ENCODE measurements at places on chromosomes 11 and 22.

- DNase-seq = no peak
These were observed 169.8 kb downstream of the NELL1 start for GRCh38 chr11:20839231-20839630.

DNA sequence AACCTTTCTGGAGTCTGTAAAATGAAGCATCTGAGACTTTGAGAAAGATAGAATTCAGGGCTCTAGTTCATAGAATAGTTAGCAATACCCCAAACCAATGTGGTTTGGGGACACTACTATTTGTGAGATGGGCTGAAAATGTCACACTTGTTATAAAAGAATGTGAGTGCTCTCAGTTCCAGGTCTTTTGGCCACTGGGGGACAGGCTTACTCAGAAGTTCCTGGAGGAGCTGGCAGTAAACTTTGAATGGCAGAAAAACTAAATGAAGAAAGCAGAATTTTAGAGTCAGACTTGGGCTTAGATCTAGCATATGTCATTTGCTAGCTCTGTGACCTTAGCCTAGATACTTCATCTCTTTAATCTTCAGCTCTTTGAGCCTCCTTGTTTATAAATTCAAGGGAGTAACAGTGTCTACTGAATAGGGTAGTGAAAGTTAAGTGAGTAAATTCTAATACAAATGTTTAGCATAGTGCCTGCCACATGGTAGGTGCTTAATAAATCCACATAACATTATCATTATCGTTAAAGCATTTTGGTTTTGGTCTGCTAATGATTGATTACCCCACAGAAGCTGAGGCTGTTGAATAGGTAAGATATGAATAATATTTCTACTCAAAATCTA, 3.7 kb downstream of the LYVE1 start:
- DNase-seq = no peak

DNA sequence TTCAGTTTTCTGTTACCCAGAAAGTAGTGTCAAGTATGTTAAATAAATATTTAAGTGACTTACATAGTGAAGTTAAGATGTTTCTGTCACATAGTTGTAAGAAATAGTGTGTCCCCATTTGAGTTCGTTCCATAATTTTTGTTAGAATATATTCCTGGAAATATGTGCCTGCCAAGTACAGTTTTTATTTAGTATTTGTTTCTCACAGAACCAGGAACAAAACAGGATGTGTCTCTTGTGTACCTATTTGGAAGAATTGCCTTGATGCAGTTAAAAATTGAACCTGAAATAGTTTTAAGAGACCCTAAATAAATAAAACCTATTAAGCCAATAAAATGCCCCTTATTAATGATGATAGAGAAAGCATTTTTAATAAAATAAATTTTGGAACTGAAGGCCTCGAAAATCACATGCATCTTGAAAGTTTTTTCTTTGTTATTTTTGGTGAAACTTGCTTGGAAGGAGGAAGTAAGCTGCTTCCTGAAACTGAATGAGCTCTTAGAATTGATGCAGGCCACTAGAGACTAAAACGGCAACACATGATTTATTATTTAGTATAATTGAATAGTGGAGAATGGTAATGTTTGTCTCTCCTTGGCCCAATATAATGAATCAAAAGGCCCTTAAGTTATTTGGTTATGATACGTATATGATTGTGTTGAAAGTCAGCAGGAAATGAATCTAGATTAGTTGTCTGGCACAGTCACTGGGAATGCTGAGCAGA, 55.9 kb downstream of the SWAP70 start:
- DNase-seq = no peak

DNA sequence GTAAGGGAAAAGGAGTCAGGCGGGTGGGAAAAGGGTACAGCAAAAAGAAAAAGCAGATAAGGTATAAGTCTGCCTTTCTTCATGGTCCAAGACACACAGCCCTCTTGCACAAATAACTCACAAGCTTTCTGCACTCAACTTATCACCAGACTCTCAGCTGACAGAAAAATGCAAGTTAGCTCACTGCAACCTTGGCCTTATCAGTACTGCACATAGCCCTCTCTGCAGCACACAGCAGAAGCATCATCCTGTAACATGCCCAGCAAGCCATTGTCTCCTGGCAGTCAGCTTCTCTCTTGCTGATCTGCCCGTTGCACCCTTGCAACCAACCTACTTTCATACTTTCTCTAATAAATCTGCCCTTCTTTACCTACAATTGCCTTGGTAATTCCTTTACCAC, 5.8 kb downstream of the ZBTB44 start:
- no peak for DNase-seq

- no peak for DNase-seq
These were observed 85.3 kb upstream of the SORL1-AS1 start for GRCh38 chr11:121538054-121538453.

DNA sequence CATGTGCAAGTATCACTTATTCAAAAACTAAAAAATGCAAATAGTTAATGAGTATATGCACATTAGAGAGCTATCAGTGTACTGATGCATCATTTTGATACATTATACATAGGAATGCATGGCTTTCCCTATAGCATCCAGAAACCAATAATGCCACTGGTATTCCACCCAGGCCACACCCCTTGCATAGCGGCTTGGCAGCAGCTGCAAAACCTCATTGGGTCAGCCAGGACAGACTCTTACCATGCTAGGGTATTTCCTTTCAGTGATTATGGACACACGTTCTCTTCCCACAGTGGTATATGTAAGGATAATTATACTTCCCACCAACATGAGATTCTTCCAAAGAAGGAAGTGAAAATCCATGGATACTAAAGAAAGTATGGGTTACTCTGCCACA, 145.9 kb upstream of the PITPNB start:
- DNase-seq = no peak

- no peak for DNase-seq
These were observed 9.9 kb downstream of the MICAL2 start for GRCh38 chr11:12120031-12121008.

DNA sequence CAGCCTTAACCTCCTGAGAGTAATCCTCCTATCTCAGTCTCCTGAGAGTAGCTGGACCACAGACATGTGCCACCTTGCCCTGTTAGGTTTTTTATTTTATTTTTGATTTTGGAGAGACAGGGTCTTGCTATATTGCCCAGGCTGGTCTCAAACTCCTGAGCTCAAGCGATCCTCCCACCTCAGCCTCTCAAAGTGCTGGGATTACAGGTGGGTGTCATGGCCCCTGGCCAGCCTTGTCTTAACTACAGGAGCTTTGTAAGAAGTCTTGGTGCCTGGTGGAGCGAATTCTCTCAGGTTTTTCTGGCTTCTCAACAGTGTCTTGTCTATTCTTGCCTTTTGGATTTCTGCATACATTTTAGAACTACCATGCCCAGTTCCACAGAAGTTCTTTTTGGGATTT, 546.4 kb downstream of the TBC1D22A start:
- no peak for DNase-seq

DNA sequence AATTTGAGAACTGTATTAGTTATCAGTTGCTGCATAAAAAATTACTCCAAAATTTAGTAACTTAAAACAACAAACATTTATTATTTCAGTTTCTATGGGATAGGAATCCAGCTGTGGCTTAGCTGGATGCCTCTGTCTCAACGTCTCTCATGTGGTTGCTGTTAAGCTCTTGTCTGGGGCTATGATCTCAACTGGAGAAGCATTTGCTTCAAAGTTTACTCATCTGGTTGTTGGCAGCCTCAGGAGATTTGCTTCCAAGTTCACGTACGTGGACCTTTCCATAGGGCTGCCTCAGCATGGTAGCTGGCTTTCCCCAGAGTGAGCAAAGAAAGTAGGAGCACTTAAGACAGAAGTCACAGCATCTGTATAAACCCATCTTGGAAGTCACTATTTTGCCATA, 144.9 kb upstream of the SESN3 start:
- peak; percentile 16 for DNase-seq

DNA sequence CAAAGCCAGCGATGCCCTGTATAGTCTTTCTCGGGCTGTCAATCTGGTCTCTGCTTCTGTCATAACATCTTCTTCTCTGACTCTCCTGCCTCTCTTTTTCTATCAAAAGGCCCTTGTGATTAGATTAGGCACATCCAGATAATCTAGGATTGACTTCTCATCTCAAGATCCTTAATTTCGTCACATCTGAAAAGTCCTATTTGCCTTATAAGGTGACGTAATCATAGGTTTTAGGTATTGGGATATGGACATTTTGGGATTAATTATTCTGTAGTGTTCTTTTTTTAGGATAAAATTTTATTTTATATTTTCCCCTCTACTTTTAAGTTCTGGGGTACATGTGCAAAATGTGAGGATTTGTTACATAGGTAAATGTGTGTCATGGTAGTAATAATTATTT, 480.8 kb upstream of the CCDC90B start:
- no peak for DNase-seq

GRCh38 chr11:35304386-35304775, 115.0 kb downstream of the SLC1A2 start:
- no peak for DNase-seq

DNA sequence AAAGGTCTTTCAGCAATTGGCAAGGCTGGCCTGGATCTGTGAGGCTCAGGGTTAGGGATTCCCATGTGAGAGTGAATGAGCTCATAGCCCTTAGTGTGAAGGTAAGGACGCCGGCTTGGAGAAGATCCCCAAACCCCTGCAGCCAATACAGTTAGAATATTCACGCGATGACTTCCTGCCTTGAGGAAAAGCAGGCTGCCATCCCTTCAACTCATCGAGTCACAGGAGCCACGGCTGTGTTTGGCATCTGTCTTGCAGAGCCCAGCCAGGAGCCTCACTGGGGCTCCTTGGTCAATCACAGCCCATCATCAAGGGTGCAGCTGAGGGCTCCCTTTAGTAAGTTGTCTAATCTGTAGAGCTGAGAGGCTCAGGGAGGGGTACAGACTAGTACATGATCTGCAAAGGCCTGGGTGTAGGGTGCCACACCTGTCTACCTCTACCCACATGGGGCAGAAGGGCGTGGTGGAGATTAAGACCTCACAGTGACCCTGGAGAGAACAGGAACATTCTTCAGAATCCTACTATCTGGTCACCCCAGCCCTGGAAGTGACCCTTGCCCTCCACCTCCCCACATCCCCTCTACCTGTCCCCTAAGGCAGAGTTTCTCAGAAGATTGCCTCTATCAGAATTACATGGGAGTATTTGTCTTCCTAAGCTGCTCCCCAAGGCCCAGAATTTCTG, 18.5 kb downstream of the IL10RA start:
- DNase-seq = no peak

DNA sequence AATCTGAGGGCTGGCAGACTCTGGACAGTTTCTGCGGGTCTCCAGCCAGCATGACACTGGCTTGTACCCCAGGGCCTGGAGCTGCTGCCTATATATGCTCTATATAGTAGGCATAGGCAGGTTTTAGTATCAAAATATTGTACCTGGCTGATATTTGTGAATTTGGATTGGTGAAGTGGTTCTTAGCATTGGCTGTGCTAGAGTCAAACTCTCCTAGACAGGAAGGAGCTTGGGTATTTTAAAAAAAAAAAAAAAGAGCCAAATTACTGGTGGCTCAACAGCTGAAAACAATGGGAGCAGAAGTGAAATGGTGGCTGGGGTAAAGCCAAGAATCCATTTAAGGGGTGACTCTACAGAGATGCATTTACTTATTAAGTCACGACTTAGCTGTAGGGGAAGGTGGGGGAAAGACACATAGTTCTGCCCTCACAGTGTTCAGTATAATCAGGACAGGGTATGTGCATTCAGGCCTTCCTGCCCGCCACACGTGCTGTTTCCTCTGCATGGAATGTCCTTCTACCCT, 11.0 kb upstream of the MTFP1 start:
- no peak for DNase-seq

GRCh38 chr11:87322568-87322967, 284.8 kb downstream of the TMEM135 start:
- no peak for DNase-seq

DNA sequence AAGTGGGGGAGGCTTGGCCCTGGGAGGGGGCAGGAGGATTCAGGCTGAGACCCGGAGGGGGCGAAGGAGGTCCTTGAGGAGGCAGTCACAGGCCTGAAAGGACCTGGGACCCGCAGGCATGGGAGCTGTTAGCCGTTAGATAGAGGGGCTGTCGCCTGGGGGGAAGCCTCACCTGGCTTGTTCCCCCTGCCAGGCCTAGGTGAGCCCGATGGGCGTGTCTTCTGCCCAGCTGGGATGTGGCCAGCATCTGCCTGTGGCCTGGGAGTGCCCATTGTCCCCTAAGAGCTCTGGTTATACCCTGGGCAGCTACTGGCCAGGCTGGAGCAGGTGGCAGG, 1.8 kb upstream of the DUSP8 start:
- DNase-seq = no peak

- DNase-seq = no peak
These were observed 17.8 kb downstream of the CCDC15 start for GRCh38 chr11:124971810-124972209.

GRCh38 chr22:29741926-29742325, 22.1 kb downstream of the CABP7 start:
- DNase-seq = no peak

DNA sequence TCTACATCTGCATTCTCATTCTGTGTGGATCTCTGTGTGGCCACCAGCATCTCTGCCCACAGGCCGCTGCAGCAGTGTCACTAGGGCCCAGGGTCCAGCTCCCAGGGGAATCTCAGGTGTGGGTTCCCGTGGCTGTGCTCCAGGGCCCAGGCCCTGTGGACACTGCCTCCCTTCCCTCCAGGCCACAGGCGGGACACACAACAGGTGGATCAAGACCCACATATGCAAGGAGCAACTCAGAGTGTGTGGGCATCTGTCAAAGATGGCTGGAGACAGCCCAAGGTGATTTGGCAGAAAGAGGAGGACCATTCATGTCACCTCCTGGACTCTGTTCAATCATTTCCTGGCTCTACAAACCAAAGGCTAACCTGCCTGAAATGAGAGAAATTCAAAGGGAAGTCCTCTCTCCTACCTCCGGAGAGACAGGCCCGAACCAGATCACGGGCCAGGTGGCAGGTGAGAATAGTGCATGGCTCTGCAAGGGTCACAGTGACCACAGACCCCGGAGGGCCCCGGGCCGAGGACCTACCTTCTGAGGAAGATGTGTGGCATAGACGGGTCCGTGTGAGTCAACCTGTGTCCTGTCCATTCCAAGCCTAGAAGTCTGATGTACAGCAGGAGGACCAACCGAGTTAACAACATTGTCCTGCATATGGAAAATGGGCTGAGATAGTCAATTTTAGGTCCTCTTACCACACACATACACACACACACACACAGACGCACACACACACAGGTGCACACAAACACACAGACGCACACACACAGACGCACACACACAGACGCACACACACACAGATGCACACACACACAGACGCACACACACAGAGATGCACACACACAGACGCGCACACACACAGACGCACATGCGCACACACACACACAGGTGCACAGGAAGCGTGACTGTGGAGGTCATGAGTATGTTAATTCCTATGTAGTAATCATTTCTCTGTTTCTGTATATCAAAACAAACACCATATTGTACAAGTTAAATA, 1068.5 kb downstream of the BRD1 start:
- no peak for DNase-seq

All from BJ (cell line).